ENCODE measurements at places on chromosomes 2 and 18.

- no peak for DNase-seq
Measured at GRCh38 chr2:120624061-120624737, 111.5 kb upstream of the GLI2 start.

- no peak for DNase-seq
Measured at GRCh38 chr2:11726384-11726783, 20.0 kb upstream of the LPIN1 start.

GRCh38 chr2:85888020-85888683 is 638 bp downstream of the ST3GAL5 start:
- no peak for DNase-seq

DNA sequence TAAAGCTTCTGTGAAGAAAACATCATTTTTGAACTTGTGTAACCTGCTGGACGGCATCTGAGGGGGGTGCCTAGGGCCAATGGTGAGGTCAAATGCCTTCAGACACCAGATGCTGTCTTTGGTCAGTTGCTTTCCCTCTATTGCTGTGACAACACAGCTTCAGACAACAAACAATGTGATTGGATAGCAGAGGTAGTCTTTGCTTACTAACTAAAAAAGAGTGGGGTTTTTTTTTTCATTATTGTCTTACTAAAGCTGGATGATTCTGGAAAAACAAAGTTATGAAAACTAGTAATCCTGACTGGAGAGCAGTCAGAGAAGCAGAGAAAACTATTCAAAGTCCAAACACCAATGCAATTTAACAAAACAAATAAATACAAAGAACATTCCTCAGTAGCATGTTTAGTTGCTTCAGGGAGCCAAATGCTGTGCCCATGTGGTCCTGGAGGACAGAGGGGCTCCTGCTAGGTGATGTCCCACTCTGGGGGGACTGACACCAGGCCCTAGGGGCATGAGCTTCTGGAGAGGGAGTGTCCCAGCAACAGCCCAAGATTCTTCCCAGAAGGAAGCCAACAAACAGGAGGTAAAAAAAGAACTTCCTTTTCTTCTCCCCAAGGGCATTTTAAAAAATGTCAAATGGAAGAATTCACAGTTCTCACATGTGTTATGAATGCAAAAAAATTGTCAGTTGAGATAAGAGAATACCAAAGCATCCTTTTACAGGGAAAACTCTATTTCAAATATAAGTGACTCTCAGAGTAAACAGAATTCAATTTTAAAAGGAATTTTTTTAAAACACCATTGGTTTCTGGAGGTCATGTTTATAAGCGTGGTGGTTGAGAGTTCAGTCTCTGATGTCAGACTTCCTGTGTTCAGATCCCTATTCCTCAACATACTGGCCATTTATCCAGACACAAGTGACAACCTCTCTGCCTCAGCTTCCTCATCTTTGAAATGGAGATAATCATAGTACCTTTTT is 181.1 kb upstream of the PGAP1 start:
- peak; percentile 53 for DNase-seq

- no peak for DNase-seq
Measured at GRCh38 chr18:79465392-79465991, 69.8 kb downstream of the NFATC1 start.

DNA sequence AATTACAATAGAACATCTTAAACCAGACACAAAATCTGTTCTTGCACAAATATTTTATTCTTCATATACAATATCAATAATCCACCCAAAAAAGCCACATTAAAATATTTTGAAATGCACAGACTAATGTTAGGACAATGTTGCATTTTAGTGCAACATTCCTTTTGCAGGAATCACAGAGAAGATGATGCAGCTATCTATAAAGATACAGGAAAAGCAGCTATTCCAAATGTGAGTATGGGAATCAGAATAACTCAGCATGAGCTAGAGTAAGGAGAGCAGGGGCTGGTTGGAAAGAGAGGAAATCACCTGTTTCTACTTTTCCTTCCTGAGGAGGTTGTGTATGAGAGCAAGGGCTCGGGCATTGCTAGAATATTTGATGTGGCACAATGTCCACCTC is 4.8 kb downstream of the C2orf66 start:
- DNase-seq, result no peak

- DNase-seq, result no peak
Measured at GRCh38 chr18:54203914-54204313, 20.6 kb downstream of the MBD2 start.

DNA sequence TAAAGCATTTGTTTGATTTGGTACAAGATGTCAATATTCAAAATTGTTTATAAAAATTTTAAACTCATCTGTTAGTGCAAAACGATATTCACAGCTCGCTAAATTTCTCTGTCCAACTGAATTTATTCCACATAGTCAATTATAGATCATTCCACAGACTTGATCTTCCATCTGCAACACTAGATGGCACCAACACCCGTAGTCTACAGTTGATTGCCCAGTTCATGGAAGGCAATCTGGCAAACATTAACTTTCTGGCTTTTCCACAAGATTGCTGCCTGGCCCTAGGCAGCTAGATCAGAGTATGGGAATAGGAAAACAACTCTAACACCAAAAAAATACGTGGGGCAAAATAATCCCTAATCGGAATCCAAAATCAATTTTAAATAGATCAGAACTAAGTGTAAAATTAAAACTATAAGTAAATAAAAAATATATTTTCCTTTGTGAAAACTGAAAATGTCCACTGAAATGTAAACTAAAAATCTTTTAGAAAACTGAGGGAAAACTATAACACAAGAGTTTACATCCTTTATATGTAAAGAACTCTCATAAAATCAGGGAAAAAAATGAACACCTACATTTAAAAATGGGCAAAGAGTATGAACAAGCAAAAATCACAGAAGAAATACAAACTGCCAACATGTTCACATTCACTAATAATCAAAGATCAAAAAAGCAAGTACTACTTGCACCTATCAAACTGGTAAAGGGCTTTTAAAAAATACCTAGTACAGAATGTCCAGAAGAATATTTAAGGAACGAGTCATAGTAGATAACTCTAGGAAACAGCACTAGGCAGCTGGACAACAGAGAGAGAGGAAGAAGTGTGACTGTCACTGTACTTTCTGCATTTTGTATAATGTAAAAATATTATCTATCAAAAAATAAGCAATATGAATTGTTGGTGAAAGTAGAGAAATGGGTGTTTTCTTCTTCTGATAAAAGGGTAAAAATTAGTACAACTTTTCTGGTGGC is 35.0 kb downstream of the RTN4 start:
- peak; percentile 77 for DNase-seq

GRCh38 chr18:48399303-48400075 is 9.7 kb downstream of the ZBTB7C start:
- no peak for DNase-seq

GRCh38 chr2:16663121-16663905 is 2.3 kb downstream of the CYRIA start:
- no peak for DNase-seq

DNA sequence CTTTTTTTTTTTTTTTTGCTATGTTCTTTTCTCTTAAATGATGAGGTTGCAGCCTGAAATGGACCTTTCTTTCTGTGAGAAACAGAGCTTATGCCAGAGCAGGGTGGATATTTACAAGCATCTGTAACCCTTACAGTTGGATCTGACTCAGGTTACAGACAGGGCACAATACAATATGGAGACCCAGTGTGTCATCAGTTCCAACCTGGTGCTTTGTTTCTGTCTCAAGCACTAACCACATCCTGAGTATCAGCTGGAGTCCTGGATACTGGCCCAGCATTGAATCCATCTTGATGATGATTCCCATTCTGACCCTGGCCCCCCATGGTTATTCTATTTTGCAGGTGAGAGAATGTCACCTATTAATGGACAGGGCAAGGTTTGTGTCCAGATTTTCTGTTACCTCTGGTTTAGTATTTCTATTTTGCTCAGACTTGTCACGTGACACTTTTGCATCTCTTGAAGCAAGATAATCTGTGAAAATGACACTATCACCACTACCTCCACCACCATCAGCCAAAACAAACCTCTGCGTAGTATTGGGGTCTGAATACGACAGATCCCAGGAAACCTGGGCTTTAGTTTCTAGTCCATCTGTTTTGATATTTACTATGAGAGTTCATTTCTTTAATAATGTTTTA is 174.0 kb downstream of the CCDC85A start:
- no peak for DNase-seq

- no peak for DNase-seq
Measured at GRCh38 chr2:145685383-145686050, 1165.6 kb upstream of the ZEB2 start.
